ENCODE measurements at places on chromosomes 7 and 10.

DNA sequence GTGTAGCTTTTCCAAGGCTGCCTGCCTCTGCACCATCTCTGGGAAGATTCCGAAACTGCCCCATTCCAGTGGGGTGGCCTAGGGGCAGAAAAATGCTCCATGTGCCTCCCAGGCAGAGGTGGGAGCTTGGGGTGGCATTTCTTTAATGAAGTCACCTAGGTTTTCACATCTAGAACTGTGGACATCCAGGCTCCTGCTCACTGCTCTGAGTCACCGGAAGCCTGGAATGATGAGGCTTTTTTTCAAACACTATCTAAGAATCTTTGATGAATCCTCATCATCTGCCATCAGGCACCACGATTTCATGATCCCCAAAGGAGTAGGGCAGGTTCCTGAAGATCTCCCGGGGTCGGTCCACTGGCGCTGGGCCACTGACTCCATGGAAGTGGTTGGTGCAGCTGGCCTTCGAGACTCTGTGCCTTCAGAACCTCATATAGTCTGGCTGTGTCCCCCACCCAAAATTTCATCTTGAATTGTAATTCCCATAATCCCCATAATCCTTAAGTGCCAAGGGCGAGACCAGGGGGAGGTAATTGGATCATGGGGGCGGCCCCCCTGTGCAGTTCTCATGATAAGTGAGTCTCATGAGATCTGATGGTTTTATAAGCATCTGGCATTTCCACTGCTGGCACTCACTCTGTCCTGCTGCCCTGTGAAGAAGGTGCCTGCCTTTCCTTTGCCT lies 37.1 kb downstream of the MTURN start:
- no peak for DNase-seq

DNA sequence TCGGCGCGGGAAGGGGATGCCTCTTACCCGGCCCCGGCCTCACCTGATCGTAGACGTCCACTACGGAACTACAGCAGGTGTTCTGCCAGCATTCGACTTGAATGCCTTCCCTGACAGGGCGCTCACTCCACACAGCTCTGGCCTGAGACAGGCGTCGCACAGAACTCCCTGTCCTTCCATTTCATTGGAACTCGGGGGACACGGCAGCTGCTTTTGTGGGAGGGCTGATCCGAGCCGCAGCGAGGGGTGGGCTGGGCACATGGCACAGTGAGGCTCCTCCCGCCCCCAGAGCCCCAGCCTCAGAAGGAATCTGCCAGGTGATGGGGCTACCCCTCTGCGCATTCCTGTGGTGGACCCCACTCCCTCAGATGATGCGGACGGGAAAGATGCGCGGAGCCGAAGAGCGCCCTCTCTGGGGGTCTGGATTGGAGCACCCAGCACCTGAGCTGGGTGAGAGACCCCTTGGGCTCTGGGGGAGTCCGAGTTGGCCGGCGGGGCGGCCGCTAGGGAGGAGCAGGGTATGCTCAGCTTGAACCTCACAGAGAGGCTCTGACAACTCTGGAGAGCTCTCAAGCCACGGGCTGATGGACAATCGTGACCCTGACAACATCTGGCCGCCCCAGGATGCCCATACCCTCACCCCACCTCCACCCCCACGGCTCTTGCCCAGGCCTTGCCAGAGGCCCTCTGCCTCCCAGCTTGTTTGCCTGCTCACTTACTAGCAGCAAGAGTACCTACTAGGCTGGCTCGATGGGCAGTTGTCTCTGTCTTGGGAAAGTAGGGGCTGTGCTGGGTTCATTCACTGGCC lies 36.6 kb downstream of the RASGEF1A start:
- DNase-seq: no peak

GRCh38 chr10:5448333-5449001 lies 36.1 kb downstream of the NET1 start:
- no peak for DNase-seq

- no peak for DNase-seq
Observed at GRCh38 chr10:75335191-75335590, 66.4 kb downstream of the ZNF503 start.

- DNase-seq: no peak
Observed at GRCh38 chr10:121694327-121694965, 96.2 kb upstream of the FGFR2 start.

GRCh38 chr10:129099486-129099885 lies 367.6 kb upstream of the MGMT start:
- no peak for DNase-seq

- no peak for DNase-seq
Observed at GRCh38 chr10:100470367-100470766, 7.6 kb downstream of the WNT8B start.

DNA sequence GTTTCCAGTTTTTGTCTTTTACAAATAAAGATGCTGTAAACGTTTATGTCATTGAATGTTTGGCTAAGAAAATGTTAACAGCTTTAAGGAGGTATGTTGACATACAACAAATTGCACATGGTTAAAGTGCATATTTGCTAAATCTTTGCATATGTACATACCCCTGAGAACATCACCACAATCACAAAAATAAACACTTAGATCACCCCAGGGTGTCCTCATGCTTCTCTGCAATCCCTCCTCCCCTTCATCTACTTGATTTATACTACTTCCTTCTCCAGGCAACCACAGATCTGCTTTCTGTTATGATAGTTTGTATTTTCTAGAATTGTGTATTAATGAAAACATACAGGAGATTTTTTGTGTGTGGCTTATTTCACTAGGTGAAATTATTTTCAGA lies 209.5 kb downstream of the GLRX3 start:
- DNase-seq: no peak

- DNase-seq: no peak
Observed at GRCh38 chr7:145732521-145732920, 384.1 kb upstream of the CNTNAP2 start.

- no peak for DNase-seq
Observed at GRCh38 chr10:3761021-3761686, 23.9 kb downstream of the KLF6 start.

- DNase-seq: no peak
Observed at GRCh38 chr10:80184291-80184690, 21.0 kb downstream of the ANXA11 start.

GRCh38 chr7:121202834-121203233 lies 126.0 kb upstream of the WNT16 start:
- DNase-seq: no peak

DNA sequence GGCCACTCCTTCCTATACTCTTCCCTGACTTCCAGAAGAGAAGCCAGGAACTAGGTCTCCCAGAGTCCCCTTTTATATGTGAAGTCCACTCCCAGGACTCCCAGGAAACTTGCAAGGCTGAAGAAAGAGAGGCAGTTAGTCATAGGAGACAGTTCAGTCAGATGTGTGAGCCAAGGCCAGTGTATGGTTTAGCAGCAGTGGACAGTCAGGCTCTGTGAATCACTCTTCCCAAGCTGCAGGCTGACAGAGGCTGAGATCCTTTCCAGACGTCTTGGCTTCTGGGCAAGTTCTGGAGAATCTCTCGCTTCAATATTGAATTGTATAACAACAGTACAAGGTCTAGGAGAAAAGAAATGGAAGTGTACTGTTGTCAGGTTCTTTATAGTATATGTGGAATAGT lies 26.9 kb downstream of the BLVRA start:
- no peak for DNase-seq

DNA sequence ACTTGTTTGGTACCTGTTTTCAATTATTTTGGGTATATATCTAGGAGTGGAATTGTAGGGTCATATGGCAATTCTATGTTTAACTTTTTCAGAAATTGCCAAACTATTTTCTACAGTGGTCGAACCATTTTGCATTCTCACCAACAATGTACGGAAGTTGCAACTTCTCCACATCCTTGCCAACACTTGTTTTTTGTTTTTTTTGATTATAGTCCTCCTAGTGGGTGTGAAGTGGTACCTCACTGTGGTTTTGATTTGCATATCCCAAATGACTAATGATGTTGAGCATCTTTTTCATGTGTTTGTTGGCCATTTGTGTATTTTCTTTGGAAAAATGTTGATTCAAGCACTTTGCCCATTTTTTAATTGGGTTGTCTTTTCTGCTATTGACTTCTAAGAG lies 122.1 kb downstream of the RPS24 start:
- no peak for DNase-seq

DNA sequence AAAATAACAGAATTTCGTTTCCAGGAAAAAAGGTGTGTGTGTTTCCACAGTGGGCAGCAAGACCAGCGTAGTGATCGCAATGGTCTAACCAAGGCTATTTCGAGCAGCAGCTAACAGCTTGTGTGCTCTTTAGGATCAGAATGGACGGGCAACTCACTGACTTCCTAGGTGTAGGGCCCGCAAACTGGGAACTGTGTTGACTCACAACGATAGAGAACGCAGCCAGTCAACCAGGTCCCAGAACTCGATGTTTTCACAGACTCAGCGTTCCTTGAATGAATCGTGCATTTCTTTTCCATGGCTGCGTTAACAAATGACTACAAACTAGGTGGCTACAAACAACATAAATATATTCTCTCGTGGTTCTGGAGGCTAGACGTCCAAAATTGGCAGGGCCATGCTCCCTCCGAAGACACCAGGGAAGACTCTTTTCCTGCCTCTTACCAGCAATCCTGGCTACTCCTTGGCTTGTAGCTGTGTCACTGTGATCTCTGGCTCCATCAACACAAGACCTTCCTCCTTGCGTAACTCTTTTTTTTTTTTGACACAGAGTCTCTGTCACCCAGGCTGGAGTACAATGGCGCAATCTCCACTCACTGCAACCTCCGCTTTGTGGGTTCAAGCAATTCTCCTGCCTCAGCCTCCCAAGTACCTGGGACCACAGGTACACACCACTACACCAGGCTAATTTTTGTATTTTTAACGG lies 39.1 kb downstream of the PODXL start:
- DNase-seq: no peak

DNA sequence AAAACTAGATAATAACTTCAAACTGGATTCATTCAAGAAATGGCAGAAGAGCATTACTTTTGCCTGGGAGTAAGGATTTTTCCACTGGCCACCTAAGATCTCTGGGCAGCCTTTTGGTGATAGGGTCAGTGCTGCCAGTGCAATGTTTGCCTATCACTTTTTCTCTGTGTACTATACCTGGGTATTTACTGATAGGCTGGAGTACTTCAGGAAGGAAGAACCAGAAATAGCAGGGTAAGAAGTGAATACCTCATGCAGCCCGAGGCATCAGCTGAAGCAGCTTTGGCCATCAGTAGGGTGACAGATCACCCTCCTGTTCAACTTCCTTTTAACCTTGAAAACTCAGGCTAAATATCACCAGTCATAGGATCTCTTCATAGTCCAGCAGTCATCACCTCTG lies 5.5 kb upstream of the PAPSS2 start:
- DNase-seq: no peak

GRCh38 chr7:139594911-139595476 lies 71.5 kb downstream of the CLEC2L start:
- no peak for DNase-seq

DNA sequence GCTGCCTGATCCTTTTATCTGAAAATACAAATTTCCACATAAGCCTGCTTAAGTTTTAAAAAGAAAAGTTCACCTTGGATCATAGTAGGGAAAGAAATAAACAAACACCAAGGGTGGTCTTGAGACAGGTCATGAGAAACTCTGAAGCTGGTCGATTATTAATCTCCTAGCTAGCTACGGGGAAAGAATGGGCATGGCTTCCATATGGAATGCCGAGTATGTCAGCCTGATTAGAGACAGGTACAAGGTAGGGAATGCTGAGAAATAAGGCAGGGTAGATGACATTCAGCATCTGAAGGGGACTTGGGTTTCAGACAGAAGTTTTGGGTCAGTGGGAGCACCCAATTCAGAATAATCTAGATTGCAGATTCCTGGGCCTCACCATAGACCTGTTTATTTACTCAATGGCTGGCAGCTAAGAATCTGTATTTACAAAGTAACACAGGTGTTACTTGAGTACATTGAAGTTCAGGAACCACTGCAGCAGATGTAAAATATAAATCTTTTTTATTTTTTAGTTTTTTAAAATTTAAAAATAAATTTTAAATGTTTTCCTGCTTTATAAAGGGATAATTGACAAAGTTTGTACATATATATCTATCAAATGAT lies 49.0 kb downstream of the SCIN start:
- DNase-seq: no peak

DNA sequence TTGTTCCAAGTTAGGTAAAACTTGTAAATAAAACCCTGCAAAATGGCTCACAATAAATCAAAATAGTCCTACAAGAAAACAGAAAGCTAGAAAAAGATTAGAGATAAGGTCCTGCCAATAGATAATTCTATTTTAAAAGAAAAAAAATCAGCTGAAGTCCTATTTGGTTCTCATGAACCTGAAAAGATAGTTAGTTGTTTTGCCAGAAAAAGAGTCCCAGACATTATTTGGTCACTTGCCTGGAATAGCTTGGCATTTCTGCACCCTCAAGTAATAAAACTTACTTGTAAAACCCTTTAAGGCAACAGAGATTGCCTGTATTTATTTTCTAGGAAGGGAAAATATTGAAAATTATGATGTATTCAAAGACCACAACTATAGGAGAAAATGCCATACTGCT lies 47.7 kb downstream of the LRRN3 start:
- no peak for DNase-seq

- DNase-seq: no peak
Observed at GRCh38 chr10:54496852-54497251, 304.2 kb downstream of the PCDH15 start.

DNA sequence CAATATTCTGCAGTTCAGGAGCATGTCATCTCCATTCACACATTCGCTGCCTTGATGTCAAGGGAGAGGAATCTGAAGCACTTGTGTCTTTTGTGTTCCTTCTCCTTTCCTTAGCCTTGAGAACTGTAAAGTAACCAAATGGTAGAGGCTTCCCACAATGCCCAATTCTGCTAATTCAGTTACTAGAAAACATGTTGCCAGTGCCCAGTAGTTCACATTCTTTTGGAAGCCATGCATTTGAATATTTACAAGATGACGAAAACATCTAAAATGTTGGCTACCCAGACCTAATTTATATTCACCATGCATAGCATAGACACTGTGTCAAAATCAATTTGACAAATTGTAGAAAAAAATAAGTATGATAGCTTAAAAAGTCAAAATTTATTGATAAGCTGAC lies 852.7 kb upstream of the PHF14 start:
- DNase-seq: no peak

DNA sequence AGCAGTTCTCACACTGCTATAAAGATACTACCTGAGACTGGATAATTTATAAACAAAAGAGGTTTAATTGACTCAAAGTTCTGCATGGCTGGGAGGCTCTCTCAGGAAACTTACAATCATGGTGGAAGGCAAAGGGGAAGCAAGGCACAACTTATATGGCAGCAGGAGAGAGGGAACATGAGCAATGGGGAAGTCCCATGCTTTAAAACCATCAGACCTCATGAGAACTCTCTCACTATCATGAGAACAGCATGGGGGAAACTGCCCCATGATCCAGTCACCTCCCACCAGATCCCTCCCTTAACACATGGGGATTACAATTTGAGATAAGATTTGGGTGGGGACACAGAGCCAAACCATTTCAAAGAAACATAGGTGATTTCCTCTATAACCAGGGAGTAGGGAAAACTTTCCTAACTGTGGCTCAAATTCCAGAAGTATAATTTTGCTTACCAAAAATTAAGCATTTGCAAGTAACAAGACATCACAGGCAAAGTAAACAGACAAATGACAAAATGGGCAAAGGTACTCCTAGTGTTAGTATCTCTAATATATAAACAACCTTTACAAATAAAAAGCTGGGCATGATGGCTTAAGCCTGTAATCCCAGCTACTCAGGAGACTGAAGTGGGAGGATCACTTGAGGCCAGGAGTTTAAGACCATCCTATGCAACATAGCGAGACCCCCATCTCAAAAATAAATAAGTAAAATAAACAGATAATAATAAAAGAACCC lies 88.0 kb downstream of the KBTBD2 start:
- no peak for DNase-seq

GRCh38 chr10:86964061-86964846 lies 4.0 kb upstream of the ADIRF start:
- DNase-seq: no peak

- no peak for DNase-seq
Observed at GRCh38 chr10:96968682-96969423, 136.8 kb downstream of the LCOR start.
